ENCODE measurements at places on chromosomes 11 and 22.

- no peak for DNase-seq
Observed at GRCh38 chr11:74084796-74085541, 76.1 kb upstream of the UCP3 start.

GRCh38 chr11:108886660-108887009 lies 221.8 kb downstream of the DDX10 start:
- DNase-seq: no peak

DNA sequence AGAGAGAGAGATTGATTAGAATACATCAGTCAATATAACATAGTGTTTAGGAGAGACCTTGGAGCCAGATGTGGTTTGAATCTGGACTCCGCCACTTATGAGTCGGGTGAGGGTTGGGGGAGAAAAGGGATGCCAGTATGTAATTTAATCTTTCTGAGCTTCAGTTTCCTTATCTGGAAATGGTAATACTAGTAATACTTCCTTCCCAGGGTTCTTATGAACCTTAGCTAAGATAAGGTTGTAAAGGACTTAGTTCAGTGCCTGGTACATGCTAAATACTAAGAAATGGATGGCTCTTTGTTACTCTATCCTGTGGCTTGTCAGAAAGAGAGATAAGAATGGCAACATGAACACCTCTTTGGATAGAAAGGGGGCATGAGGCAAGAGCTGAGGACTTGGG lies 226.1 kb upstream of the NARS2 start:
- no peak for DNase-seq

DNA sequence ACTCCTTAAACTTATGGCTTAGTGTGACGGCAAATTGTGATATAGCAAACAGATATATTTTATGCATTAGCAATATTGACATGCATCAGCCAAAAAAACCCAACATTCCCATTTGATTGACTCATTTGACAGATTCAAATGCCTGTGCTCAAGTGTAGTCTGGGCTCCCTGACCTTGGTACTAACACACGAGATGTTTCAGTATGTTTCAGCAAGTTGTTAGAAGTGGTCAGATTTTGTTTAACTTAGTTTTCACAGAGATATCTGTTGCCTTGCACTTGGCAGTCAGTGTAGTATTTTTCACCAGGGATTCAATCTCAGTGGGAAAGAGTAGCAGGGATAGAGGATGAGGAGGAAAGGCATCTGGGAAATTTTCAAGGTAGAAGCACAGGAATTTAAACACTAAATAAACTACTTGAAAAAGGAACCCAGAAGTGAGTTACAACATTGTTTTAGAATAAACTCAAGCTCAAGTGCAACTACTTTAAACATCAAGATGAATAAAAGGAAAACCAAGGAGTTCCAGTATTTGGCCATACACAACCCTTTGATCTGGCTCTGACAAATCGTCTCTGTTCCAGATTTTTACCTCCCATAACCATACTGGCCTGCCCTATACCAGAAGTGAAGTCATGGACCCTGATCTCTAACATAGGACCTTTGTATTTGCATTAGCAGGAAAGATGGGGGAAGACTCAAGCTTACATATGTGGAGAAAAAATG lies 56.5 kb upstream of the BLID start:
- DNase-seq: no peak

GRCh38 chr22:19755722-19756287 lies 4.8 kb upstream of the TBX1 start:
- no peak for DNase-seq

GRCh38 chr11:64027651-64028397 lies 7.9 kb upstream of the FLRT1 start:
- DNase-seq: no peak

GRCh38 chr22:33352768-33353167 lies 294.6 kb upstream of the SYN3 start:
- DNase-seq: no peak

- no peak for DNase-seq
Observed at GRCh38 chr11:133663135-133663985, 131.1 kb upstream of the OPCML start.

DNA sequence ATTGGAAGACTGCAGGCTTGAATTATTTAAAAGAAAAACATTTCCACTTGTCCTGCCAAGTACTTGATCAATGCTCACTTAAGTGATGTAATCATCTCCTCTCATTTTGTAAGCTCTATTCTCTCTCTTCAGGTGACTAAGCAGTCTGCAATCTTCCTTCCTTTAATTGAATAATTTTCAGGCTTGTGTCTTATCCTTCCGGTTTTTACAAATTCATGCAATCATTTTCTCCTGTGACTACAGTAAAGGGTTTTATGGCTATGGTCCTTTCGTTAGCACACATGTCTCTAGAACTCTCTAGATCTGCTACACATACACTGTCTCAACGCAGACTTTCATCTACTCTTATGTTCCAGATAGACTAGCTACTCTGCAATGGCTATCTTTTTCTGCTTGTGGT lies 12.6 kb upstream of the UPB1 start:
- no peak for DNase-seq

DNA sequence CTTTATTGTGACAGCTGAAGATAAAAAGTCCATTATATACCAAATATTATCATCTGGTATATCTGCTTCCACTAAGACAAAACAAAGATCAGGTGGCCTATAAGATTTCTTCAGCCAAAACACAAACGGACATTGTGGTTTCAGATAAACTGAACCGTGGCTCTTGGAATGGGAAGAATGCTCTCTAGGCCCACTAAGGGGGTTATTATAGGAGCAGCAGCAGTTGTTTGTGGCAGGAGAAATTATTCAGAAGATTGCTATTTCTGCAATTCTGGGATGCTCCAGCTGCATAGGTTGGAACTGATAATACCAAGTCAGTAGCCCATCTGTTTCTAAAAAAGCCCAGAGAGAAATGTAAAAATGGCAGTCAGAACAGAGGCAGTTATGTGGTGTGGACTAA lies 145.3 kb downstream of the NCAM1 start:
- DNase-seq: no peak

DNA sequence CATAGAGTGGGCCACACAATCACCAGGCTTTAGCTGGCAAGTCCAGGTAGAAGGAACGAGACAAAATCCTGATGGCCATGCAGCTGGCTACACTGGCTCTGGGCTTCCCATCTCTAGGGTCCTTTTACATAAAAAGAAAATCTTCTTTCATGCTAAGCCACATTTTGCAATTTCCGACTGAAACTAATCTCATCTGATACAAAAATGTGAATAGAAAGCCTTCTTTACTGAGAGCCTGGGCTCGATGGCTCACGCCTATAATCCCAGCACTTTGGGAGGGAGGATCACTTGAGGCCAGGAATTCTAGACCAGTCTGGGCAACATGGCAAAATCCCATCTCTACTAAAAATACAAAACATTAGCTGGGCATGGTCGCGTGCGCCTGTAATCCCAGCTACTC lies 67.2 kb downstream of the MICAL3 start:
- no peak for DNase-seq

DNA sequence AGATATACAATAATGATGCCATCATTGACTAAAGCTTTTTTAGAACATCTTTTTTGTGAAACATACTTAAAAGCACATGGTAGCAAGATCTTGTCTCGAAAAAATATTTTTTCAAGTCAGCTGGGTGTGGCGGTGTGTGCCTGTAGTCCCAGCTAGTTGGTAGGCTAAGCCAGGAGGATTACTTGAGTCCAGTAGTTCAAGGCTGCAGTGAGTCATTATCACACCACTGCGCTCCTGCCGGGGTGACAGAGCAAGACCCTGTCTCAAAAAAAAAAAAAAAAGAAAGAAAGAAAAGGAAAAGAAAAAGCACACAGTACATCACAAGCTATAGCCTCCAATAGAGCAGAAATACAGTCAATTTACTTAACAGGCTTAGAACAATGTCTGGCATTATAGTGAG lies 37.0 kb downstream of the ENTHD1 start:
- no peak for DNase-seq

GRCh38 chr11:114566276-114566675 lies 6.6 kb upstream of the NXPE1 start:
- no peak for DNase-seq

GRCh38 chr11:78796956-78797355 lies 222.3 kb upstream of the NARS2 start:
- DNase-seq: no peak

DNA sequence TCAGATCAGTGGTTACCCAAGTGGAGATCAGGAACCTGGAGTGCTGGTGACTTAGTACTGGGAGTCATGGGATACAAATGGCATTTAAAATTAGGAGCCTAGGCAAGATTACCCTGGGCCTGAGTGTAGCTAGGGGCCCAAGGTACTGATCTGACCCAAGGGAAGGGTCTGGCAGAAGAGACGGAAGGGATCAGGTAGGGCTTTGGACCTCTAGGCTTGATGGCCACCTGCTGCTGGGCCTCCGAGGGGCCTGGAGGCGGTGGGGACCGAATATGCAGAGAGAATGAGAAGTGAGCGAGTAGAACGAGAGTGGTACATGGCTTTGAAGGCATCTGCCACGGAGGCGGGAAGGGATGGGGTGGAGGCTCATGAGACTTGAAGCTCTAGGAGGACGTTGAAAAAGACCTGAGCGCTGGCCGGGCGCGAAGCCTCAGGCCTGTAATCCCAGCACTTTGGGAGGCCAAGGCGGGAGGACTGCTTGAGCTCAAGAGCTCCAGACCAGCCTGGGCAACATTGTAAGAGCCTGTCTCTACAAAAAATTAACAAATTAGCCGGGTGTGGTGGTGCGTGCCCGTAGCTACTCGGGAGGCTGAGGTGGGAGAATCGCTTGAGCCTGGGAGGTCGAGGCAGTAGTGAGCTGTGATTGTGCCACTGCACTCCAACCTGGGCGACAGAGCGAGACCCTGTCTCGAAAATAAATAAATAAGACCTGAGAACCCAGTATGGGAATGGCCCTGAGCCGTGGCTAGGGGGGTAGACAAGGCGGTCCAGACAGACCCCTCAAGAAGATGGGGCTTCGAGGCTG lies 563 bp upstream of the PPIL2 start:
- DNase-seq: no peak

- no peak for DNase-seq
Observed at GRCh38 chr11:7353100-7353499, 101.4 kb downstream of the SYT9 start.

GRCh38 chr11:88178191-88178590 lies 2.9 kb upstream of the RAB38 start:
- DNase-seq: no peak

DNA sequence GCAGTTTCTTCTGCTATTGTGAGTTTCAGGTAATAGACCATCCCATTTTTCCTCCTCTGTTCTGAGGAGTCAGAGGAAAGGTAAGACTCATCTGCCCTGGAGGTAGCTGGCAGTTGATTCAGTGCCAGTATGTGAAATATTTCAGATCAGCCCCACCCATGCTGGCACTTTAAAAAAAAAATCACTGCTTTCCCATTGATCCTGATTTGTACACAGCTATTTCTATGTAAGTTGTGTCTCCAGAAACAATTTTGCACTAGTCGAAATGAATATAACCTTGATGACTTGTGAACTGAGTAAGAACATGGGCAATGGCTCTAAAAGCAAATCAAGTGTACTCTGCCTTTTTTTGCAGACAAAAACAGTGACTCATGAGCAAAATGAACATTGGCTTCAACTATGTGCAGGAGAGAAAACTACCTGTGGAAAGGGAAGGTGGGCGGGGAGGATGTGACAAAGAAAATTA lies 82.0 kb upstream of the OR5AK2 start:
- no peak for DNase-seq

GRCh38 chr11:82756765-82757639 lies 23.3 kb upstream of the FAM181B start:
- no peak for DNase-seq

- no peak for DNase-seq
Observed at GRCh38 chr11:30089921-30090320, 73.1 kb upstream of the KCNA4 start.

DNA sequence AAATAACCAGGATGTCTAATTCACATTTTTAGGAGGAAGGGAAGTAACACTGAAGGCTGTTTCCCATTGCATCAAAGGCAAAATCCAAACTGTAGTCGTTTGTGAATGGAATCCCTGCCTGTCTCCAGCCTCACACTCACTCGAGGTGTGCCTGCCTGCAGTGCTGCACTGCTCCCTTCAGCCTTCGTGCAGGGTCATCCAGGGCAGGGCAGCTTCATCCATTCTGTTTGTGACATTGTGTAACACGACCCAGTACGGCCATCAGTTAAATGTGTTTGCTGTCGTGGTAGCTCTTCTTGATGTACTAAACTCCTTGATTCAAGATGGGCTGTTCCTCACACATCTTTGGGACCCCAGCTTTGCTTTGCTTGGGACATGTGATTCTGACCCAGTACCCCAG lies 34.3 kb downstream of the LDLRAD3 start:
- no peak for DNase-seq

DNA sequence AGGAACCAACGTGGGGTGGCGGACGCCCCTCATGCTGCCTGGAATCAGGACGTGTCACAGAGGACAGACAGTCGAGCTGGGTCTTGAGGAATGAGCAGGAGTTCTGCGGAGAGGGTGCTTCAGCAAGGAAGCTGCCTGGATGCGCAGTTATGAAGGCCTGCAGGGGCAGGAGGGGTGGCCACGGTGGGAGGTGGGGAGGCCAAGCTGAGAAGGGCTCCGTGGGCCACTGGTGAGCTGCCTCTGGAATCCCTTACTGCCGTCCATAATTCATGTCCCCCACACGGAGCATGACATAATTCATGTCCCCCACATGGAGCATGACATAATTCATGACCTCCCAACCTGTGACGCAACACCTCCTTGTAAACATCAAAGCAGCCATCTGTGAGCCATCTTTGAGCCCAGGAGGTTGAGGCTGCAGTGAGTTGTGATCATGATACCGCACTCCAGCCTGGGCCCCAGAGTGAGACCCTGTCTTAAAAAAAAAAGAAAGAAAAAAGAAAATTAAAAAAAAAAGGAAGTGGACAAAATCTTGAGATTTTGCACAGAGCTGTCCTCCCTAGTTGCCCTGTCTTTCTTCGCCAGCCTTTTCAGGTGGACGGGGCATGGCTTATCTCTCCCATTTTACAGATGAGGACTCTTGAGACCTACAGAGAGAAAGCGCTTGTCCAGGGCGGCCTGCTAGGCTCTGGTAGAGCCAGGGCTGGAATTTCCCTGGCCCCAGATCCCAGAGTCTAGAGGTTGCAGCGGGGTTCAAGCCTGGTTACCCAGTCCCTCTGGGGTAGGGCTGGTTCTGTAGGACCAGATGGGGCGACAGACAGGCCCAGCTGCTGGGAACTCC lies 24.3 kb upstream of the PICK1 start:
- no peak for DNase-seq

- no peak for DNase-seq
Observed at GRCh38 chr11:131666617-131667016, 296.2 kb downstream of the NTM start.

DNA sequence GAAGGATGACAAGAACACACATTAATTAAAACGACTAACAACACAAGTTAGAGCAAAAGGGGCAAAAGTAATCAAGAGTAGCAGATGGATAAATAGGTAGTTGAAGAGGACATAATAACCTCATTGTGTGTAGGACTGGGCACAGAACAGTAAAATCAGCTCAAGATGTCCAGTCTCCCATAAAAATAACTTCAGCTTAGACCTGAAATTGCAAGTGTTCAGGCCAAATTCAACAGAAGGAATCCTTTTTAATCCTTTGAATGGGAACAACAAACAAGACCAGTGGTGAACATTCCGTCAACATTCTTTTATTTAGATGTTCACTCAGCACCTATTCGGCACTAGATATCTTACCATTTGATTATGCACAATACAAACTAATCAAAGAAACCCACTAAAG lies 4.4 kb downstream of the MTMR2 start:
- DNase-seq: no peak

- no peak for DNase-seq
Observed at GRCh38 chr11:34447044-34447443, 8.3 kb downstream of the CAT start.
